ENCODE measurements at places on chromosomes 4 and X.
A peak's percentile ranks its signal among the peaks of the same experiment; 100 is the strongest.

DNA sequence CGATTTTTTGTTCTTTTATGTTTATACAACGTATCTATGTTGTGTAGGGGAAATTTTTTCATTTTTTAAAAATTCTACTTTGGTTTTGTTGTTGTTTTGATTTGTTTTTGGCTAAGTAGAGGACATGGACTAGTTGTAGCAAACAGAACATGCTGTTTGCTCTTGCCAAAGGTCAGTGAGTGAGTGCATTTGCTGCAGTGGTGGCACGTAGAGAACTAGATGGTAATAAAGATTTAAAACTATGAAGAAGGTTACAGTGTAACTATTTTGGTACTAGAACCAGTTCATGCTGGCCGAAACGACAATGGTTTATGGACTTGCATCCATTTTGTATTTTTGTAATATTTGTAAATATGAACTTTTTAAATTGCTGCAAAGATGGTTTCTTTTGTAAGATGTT is 1.9 kb upstream of the SCML1 start:
- DNase-seq: no peak

DNA sequence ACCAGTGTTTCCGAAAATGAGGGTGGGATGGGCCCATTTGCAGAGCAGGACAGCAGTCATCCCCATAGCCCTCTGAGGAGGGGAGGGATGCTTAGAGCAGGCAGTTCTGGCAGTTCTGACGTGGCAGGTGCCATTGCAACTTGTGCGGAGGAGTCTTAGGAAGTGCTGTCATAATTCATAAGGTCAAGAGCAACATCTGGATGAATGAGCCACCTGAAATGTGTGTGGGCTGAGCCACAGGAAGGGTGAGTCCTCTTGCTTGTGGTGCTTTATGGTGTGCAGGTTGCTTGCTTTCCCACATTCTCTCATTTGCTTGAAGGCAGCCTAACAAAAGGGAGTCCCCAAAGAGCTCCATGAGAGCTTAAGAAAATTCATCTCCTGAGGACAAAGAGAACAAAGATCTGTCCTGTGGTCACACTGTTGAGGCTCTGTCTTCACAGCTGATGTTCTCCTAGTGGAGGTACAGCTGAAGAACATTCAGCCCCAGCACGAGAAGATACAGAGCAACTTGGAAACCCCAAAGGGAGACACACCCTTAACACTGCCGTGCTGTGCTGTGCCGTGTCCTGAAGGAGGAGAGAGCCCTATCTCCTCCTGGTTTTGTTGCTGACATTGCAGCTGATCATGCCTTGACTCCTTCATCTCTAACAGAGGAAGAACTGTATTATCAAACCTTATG is 60.3 kb downstream of the DLG3 start:
- no peak for DNase-seq

- DNase-seq: peak; percentile 23
These were observed 111.0 kb downstream of the DDIT4L start for GRCh38 chr4:100079264-100079663.

DNA sequence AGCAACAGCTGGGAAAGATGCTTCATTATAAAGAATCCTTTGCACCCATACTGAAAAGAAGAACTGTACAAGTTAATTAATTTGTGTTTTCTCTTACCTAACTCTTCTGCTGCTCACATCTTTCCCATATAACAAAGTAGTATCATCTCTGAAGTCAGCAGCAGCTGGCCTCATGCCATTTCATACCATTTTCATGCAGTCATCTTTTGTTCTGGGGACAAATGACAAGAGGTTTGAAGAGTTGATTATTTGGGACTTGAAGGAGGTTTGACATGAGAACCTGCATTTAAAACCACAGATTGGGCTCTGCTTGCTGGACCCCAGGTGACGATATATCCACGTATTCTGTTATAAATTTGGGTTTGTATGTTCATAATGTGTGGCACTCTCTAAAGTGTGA is 430.3 kb downstream of the SPRY1 start:
- no peak for DNase-seq

All from CD4-positive, alpha-beta T cell treated with Interleukin-10 for 1 hour (primary cell).